ENCODE measurements at places on chromosomes 16 and 17.

GRCh38 chr17:77222356-77222755, 81.6 kb downstream of the SEC14L1 start:
- no peak for DNase-seq

- DNase-seq = no peak
Observed at GRCh38 chr16:51766739-51767138, 615.7 kb upstream of the SALL1 start.

- no peak for DNase-seq
Observed at GRCh38 chr16:66435896-66436295, 8.8 kb downstream of the BEAN1 start.

GRCh38 chr16:3028716-3029319, 5.0 kb downstream of the THOC6 start:
- DNase-seq = no peak
